NCI-H69 (cell line): ENCODE measurements at places on chromosomes 4 and X.

- DNase-seq = no peak
Observed at GRCh38 chr4:153259661-153260060, 55.4 kb downstream of the TRIM2 start.

- peak; percentile 27 for DNase-seq
Observed at GRCh38 chr4:73311428-73311827, 52.8 kb upstream of the ANKRD17 start.

DNA sequence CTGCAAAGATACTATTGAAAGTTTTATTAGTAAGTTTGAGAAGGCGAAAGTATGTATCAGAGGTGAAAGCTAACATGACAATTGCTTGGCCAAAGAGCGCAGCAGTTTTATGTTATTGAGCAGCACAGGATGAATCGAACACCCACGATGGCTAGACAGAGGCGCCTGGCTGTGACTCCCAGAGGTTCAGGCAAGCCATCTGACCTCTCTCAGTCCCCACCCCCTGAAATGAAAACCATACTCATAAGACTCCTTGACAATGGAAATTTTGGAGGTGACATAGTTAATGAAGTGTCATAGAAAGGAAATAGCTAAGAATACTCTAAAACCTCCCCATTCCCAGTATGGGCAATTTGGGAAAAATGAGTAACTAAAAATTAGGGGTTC is 70.6 kb downstream of the MGST2 start:
- DNase-seq = no peak

DNA sequence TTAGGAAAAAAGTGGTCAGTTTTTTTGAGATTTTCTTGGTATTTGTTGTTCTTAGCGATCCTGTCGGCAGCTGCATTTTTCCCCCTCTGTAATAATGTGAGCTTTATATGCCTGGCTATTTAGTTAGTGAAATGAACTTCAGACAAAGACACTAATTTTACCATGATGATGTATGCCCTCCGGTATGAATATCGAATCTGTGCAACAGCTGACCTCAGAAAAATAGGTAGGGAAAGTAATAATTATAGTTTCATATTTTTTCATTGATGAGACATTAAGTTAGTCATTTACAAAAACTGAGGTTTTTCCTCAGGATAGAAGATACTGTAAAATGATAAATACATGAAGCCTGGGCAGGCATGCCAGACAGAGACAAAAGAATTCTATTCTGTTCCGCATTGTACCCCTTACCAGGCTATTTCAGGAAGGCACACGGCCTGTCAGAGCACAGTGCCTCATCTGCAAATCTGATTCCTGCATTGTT is 155.8 kb downstream of the SHROOM3 start:
- DNase-seq = no peak

GRCh38 chrX:9845578-9845952 is 59.3 kb downstream of the SHROOM2 start:
- DNase-seq = no peak
